ENCODE measurements at places on chromosomes 2 and 18.

GRCh38 chr2:95036596-95037383, 11.3 kb downstream of the MAL start:
- no peak for DNase-seq

- DNase-seq = no peak
Measured at GRCh38 chr2:152626911-152627339, 90.3 kb downstream of the PRPF40A start.

DNA sequence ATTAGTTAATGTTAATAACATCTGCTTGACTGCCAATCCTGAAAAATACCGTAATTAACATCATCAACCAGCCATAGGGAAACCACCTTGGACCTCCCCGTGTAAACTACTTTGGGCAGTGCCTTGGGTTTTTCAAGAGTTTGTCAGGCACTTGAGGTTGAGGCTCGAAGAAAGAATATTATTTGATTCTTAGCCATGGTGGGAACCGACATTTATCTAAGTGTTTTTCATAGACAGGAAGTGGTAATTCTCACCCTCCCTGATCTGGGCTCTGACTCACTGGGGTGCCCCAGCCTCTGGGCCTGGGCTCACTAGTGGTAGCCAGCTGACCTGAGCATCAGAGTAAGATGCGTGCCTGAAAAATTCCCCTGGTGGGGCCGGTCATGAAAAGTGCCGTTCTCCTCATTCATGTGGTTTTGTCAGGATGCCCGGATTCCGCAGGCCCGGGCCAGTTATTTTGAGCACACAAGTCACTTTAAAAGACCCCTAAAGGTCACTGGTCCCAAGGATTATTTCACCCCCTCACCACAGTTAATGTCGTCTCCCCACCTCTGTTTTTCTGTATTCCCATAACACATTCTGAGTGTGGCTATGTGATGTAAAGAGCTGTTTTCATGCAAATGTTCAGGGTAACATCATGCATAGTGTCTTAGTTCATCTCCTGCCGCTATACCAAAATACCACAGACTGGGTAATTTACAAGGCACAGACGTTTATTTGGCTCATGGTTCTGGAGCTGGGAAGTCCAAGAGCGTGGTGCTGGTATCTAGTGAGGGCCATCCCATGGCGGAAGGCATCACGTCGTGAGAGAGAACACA, 21.6 kb upstream of the SPATA3 start:
- peak; percentile 59 for DNase-seq

- DNase-seq = peak; percentile 96
Measured at GRCh38 chr2:240433973-240434727, 1.3 kb upstream of the GPC1 start.

DNA sequence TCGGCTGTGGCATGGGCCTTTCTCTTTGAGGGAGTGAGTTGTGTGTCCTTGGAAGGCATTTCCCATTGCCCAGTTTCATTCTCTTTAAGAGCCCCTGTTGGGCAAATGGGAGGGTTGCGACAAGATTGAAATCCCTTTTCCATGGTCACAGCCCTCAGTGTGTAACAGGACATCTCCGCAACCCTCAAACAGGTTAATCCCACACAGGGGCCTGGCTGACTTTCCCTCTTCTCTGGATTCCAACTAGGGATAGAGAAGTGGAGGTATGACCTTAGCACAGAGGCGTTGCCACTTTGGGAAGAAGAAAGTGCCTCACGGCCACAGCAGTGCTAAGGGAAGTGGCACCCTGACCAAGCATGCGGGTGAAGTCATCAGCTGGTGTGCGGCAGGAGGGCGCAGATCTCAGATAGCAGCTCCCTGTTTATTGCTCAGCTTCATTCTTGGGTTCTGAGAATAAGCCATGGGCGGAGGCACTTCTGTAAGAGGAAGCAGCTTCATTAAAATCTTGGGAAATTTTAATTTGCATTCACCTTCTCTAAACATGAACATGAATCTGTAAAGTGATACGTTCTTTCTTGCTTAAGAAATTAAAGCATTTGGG, 256.5 kb downstream of the GBX2 start:
- DNase-seq = no peak

GRCh38 chr18:48542513-48543181, 3.8 kb downstream of the CTIF start:
- no peak for DNase-seq

- no peak for DNase-seq
Measured at GRCh38 chr2:231371430-231372054, 24.0 kb upstream of the B3GNT7 start.

DNA sequence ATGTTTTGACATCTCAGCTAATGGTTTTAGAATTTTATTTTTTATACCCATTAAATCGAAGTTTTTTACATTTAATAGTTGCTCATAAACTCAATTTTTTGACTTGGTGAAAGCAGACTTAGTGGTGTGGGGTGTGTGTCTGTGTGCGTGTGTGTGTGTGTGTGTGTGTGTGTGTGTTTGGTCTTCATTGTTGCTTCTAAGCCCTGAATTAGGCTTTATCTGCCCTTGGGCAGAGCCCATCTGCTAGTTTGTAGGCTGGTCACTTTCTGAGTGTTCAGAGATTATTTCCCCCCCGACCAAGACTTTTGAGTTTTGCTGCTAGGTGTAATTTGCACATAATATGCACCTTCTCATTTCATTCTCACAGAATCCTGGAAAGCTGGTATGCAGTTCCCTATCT, 14.3 kb downstream of the PAX3 start:
- DNase-seq = no peak
